ENCODE measurements at places on chromosomes 2 and 18.

- no peak for DNase-seq
Measured at GRCh38 chr2:213544940-213545339, 260.7 kb downstream of the SPAG16 start.

GRCh38 chr2:38690499-38691420 lies 24.8 kb downstream of the GALM start:
- peak; percentile 78 for DNase-seq

DNA sequence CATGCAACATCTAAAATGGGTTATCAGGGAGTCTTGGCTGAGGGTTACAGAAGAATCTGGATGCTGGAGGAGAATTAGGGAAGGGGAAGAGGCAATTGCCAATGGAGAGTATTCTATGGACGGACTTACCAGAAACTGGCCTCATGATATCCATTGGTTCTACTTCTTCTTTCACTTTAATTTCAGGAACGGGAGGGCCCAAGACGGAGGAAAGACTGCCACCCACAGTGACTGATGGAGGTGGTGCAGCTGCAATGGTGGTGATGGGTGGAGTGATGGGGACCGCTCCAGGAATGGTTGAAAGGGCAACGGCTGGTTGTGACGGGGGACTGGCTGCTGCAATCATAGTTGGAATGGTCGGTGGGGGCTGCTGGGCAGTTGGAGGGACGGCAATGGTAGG lies 69.1 kb upstream of the AMMECR1L start:
- DNase-seq, result no peak

DNA sequence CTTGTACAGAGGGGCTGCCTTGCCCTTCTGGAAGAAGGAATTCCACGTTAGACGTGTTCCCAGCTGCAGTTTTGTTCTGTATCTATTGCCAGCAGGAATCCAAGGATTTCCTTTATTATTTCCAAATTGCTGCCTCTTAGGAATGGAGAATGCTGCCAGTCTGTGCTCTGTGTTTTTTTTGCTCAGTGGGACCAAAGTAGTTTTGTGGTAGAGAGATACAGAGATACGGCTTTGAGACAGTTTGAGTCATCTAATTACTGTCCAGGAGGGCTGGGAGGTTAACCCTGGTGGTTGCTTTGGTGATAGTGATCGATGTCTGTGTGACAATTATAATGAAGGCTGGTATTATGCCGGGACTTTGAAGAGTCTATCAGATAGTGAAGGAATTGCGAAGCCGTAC lies 26.3 kb downstream of the ASAP2 start:
- DNase-seq, result no peak

DNA sequence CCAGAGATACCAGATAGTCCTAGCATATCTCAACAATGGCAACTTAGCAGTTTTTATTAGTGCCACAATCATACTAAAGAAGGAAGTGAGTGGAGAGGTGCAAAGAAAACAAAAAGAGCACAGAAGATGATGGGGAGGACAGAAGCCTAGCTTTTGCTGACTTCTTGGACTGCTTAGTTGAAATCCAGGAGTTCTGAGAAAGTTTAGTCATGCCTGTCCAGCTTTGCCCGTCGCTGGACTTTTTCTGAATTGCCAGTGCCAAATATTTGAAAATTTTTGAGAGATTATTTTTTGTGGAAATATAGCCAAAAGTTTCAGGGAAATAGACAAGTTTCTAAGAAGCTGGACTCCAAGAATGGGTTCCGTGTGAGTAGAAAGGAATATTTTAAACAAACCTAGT lies 558.7 kb upstream of the TNP1 start:
- no peak for DNase-seq

- no peak for DNase-seq
Measured at GRCh38 chr2:130875935-130876334, 39.2 kb downstream of the ARHGEF4 start.

GRCh38 chr18:303607-304006 lies 35.8 kb upstream of the THOC1 start:
- no peak for DNase-seq

GRCh38 chr2:169095621-169096105 lies 26.3 kb downstream of the DHRS9 start:
- DNase-seq, result peak; percentile 71

GRCh38 chr2:216649574-216649973 lies 16.4 kb downstream of the IGFBP2 start:
- DNase-seq, result no peak

DNA sequence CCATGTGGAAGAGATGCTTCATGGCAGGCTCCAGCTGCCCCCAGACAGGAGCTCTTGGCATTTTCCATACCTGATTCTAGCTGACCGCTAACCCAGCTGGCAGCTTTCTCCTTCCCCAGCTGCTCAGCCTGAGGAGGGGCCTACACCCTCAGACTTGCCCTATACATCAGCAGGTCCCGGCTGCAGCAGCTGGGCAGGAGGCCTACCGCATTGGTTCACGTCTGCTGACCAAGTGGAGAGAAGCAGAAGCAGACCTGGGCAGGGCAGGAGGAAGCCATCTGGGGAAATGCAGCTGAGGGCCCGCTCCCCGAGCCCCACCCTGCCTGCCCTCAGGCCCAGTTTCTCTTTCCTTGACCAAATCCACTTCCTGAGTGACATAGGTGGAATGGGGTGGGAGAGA lies 50.7 kb downstream of the LBH start:
- DNase-seq, result no peak

GRCh38 chr2:46014911-46015654 lies 282.1 kb upstream of the EPAS1 start:
- no peak for DNase-seq

DNA sequence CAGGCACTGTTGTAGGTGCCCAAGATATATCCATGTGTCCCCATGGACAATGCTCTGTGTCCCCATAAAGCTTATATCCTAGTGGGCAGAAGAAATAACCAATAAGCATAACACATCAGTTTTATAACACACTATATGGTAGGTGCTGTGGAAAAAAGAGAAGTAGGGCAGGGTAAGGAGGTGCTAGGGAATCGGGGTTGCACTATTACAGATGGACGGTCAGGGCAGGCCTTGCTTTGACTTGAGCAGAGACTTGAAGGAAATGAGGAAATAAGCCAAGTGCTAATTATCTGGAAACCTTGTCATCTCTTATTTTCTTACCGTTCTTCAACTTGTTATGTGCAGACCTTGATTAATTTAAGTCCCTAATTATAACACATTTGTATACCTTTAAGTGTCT lies 82.0 kb downstream of the PHLPP1 start:
- DNase-seq, result no peak

DNA sequence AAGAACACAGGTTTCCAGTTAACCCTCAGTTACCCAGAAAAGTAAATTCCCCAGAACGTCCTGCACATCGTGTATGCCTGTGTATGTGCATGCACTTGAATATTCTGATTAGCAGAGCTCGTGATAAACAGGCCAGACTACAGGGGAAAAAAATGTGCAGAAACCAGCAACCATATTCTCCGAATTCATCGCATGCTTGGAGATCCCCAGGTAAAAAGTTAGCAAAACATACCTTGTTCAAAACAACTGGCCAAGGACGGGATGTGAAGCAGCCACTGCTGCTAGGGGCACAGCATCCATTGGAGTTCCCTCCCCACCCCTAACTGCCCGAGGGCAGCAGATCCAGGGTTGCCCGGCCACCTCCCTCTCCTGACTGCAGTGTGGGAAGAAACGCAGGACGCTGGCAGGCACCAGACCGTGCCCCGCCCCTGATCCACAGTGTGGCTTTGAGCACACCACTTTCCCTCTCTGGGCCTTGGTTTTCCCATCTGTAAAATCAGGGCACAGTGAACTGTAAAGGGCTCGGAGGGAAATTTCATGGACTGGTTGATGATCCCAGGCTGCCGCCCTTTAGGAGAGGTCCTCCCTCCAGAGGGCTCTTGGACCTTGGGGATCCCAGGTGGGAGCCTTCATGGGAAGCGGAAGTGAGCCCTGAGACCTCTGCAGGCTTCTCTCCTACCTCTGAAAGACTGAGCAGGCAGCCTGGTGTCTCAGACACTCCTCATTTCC lies 11.9 kb upstream of the ARID5A start:
- DNase-seq, result no peak

GRCh38 chr2:8976442-8977259 lies 26.8 kb downstream of the MBOAT2 start:
- DNase-seq, result no peak

DNA sequence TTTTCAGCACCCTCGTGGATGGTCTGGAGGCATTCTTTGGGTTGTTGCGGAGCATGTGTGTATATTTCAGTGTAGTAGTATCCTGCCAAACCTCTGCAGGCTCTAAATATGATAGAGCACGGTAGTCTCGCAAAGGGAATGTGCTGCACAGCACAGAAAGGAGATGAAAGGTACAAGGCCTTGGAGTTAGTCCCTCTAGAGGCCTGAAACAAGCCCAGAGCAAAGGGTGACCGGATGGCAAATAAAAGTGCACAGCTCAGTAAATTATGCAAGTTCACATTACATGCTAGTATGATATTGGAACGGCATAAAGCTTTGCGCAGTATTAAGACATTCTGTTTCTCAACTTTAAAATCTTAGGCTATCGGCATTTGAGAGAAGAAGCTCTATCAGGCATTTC lies 294.5 kb upstream of the REV1 start:
- no peak for DNase-seq

DNA sequence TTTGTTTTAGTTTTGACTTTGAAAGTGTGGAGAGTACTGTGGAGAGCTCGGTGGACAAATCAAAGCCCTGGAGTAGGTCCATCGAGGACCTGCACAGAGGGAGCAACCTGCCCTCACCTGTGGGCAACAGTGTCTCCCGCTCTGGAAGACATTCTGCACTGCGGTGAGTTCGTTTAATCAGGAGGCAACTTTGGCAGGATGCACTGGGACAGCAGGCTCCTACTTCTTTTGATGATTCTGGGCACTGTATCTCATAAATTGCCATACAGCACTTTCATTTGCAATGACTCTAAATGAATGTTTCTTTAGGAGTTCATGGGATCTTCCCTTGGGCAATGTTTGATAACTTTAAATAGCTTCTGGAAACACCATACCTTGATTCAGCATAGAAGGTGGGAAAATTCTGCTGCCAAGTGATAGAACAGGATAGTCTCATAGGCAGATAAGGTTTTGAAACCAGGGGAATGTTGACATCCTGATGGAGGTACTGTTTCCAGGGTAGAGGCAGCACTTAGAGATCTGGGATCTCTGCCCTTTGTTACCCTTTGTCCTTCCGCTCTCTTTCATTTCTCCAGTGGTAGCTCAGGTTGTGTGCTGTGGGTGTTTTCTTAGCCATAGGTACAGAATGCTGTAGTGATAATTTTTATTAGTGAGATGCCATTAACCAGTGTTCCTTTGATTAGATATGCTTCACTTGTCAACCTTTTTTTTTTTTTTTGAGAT lies 156.2 kb downstream of the PRPF40A start:
- DNase-seq, result no peak

DNA sequence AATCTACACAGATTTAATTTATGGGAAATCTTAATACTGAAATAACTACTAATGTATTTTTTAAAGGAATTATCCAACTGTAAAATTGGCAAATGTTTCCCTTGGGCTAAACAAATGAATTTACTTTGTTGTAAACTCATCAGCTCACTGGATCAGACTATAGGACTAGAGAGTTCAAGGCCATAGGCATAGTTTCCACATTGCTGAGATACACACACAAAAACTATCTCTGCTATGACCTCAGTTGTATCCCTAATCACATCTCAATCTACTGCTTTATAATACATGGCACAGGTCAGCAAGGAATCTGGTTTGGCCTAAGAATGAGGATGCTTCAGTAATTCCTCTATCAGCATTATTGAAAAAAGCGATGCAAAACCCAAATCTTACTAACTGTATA lies 101.1 kb upstream of the SLC39A10 start:
- no peak for DNase-seq

DNA sequence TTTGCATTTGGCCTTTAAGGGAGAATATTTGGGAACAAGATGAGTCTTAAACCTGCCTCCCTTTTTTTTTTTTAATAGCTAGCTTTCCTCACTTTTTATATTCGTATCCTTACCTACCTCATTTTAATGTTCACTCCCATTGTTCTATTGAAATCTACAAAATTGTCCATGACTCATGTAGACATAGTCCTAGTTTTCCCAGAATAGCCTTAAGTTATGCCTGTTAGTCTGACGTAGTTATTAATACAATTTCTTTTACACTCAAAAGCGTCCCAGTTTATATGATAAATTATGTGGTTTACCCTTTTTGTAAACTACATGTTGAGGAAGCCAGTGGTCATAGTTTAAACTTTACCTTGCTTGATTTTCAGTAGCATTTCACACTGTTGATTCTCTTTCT lies 73.4 kb downstream of the UBR3 start:
- DNase-seq, result no peak

GRCh38 chr2:85422072-85422457 lies 3.6 kb downstream of the SH2D6 start:
- no peak for DNase-seq

DNA sequence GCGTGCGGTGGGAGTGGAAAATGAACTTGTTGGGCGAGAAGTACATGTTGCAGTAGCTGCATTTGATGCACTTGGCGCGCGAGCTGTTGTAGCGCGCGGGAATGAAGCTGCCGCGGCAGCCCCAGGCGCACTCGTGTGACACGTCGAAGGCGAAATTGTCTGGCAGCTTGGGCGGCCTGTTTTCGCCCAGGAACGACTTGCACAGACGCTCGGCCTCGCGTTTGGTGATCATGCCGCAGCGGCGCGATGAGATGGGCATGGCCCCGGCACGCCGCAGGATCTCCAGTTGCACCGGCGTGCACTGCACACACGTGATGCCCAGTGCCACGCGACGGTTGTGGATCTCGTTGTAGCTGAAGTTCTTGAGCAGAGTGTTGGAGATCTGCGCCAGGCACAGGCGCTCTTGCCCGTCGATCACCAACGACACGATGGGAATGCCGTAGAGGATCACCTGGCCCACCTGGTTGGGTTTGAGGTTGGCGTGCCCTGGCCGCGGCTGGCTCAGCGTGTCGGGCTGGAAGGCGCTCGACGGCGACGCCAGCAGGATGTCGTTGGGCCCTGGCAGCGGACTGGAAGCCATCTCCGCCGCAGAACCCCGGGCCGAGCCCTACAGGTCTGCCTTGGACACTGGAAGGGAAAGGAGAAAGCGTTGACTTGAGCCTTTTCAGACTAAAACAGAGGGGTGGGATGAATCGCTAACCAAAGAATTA lies 2.7 kb downstream of the SKOR2 start:
- no peak for DNase-seq

DNA sequence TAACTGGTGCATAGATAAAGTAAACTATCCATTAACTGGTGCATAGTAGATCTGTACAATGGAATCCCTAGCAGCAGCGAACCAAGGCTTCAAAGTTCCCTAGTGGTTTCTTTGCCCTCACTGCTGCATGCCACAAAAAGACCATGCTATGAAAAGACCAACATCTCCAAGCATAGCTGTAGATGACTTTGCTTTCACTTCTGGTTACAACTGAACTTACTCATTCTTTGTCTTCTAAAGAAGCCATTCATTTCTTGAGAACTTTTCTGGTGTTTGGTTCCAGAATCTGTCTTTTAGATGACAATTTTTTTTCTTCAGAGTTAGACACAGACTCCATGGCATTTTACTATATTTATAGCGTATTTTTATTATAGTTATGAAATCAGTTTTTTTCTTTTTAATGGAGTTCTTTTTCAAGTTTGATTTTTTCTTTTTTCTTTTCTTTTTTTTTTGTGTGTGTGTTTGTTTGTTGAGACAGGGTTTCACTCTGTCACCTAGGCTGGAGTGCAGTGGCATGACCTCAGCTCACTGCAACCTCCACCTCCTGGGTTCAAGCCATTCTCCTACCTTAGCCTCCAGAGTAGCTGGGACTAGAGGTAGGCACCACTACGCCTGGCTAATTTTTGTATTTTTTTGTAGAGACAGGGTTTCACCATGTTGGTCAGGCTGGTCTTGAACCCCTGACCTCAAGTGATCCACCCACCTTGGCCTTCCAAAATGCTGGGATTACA lies 63.6 kb downstream of the SLC35F5 start:
- DNase-seq, result no peak
